CD14-positive monocyte (primary cell): ENCODE measurements at places on chromosomes 2 and 18.

DNA sequence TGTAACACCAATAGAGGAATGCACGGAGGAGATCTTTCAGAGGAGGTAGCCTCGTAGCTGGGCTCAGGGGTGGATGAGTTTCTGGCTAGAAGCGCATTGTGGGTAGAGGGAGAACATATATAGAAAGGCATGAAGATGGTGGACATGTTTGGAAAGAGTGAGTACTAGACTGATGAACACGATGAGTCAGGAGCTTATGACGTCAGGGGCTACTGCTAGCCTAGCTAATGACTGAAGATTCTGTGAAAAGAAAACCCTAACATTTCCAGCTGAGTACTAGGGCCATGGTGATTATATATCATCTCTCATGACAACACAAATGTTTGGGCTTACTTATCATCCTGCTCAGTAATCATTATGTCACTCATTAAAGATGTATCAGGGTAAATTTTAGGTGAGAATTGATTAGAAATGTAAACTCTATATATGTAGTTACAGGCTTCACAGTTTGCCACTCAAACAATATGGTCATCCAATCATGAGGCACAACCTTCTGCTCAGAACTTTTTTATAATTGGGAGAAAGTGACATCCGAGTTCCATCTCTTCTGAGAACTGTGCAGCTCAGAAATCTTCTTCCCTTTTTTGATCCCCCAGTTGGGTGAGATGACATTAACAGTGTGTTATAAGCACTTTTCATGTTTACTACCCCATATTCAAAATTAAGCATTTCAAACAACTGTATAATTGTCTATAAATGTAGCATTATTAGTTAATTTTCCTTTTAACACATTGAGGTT is 22.2 kb upstream of the IL1RN start:
- no peak for DNase-seq

- peak; percentile 50 for DNase-seq
These were observed 43.4 kb upstream of the ANKRD62 start for GRCh38 chr18:12049978-12050811.

DNA sequence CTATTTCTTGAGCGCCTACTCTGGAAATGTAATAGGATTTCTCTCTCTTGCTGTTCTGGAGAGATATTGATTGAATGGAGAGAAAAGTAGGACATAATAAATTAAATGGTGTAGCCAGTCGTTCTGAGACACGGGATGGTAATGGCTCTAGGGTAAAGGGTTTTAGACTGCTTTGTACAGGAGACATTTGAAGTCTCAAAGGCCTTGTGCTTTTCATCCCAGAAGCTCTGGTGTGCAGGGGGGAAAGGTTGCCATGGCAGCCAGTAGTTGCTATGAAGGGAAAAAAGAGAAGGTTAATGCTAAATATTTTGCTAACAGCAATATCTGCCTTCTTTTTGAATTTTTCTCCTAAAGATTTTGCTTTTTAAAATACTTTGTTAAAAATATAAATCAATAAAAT is 359.3 kb downstream of the RIT2 start:
- DNase-seq, result no peak

DNA sequence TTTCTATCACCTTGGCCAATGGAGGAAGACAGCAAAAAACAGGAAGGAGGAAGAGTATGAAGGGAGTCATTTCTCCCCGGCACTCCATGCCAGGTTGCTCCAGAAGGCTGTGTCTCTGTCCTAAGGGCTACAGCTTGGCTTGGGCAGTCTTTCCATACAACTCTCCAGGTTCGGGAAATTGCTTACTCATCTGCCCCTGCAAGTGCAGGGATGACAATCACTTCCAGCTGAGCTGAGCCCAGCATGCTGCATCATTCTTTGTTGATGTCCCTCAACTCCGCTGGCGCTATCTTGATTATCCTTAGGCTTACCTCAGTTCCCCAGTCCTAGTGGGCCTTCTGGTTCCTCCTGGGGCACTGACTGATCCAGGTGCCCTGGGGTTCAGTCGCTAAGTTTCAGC is 86.9 kb upstream of the COPS8 start:
- no peak for DNase-seq

DNA sequence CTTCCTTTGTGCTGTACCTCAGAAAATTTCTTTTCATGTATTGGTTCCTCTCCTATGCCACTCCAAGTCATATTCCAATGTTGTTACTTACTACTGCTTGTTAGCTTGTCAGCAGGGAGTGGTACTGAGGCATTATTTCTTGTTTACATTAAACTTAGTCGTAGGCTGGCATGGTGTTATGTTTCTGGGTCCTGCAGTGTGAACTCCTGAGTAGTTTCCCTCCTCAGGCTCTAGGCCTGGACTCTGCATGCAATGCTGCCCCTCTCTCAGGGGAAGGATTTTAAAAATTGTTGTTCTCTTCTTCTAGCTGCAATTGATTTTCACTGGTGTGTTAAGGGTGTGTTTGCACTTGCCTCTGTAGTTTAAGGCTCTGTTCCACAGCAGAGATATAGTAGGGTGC is 671.6 kb downstream of the PLCL1 start:
- DNase-seq, result no peak

DNA sequence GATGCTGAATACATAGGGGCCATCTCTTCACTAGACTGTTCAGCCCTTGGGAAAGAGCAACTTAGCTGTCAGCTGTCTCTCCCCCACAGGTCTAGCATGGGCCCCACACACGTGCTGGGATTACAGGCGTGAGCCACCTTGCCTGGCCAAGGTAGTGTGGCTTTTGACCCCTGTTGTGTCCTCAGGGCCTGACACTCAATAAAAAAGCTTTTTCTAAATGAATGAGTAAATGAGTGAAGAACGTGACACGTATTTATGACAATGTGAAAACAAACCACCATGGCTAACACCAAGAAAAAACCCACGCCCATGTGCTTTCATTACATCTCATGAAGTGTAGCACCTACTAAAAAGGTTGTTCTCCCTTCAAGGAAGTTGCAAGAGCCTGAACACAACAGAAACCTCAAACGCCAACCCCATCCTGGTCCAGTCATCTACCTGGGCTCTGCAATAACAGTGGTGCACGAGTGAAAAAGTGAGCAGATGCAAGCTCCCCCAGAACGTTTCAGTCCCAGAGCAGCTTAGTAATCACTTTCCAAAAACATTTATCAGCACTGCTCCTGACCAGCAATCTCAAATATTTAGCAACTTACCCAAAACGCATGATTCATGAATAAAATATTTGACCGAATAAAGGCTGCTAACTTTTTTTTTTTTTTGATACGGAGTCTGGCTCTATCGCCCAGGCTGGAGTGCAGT is 3.4 kb downstream of the WDFY1 start:
- no peak for DNase-seq

DNA sequence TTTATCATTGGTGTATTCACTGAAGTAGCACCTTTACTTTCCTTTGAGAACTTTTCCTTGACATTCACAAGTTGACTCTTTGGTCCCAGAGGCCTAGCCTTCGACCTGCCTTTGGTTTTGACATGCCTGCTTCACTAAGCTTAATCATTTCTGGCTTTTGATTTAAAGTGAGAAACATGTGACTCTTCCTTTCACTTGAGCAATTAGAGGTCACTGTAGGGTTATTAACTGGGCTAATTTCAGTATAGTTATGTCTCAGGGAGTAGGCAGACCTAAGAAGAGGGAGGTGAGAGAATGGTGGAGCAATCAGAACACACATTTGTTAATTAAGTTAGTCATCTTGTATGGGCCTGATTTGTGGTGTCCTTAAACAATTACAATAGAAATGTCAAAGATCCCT is 1040.7 kb upstream of the SLC39A10 start:
- DNase-seq, result no peak

GRCh38 chr18:8997634-8998033 is 104.9 kb upstream of the NDUFV2 start:
- DNase-seq, result no peak

DNA sequence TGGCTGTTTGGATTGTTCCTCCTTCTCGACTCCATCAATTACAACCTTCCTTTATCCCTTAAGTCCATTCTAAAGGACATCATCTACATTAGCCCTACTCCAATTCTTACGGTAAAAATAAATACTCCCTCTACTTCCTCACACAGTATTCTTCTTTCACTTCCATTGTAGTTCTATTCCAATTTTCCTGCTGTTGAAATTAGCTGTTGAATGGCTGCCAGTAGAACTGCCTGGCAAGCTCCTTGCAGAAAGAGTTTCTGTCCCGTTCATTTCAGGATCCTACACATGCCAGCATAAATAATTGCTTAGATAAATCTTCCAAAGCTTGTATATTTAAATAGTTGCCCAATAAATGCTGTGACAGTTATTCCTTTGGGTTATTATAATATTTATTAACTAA is 459.3 kb upstream of the TRIB2 start:
- no peak for DNase-seq

- DNase-seq, result no peak
These were observed 9.1 kb upstream of the CKAP2L start for GRCh38 chr2:112773556-112773955.

DNA sequence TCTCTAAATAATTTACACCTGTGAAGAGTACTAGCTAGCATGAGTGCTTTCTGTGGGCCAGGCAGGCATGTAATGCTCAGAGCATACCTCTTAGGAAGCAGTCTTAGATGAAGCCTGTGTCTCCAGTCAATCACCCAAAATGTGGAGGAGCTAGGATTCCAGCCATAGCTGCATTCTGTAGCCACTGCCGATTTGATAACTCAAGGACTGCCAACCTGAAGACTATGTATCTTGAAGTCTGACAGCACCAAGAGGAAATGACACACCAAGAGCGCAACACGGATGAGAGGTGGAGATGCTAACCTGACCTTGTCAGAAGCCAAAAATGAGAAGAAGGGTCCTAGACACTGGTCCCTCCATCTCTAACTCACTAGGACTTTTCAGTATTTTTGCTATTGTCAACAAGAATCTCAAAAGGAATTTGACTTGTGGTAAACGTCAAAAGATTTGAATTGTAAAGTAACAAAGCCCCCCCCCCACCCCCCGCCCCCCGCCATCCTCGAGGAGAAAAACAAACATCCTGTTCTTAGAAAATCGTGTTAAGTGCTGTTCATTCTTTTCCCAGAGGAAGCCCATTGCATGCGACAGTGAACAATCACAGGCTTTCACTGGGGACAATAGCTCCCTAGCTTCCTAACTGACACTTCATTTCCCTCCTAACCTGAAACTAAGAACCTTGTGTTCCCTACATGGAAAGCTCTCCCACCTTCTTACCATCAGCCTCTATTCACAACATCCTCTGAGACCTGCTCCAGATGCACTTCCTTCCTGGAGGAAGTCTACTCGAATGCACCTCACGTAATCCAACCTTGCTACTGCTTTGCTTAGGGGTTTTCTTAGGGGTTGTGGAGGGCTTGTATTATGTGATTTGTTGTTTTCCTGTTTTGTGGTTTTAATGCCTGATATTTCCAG is 14.7 kb downstream of the CDC42EP3 start:
- DNase-seq, result no peak

DNA sequence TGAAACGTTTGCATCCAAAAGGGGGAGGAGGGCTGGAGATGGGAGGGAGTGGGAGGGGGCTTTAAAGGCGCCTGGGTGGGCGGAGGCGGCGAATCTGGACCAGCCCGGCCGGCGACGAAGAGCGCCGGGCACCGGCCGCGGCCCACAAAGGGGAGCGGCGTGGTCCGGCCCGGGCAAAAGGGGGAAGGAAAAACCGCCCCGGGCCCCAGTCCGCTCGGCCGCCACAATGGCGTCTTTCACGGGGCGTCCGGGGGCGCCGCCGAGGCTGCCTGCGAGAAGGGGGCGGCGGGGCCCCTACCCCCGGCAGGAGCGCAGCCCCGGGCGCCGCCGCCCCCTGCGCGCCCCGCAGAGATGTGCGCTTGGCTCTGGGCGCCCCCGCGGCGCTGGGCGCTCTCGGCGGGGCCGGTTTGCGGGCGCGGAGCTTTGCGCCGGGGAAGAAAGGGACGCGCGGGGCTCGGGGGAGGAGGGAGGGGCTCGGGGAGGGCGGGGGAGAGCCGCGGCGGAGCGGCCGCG is 108.1 kb upstream of the KCTD1 start:
- no peak for DNase-seq

DNA sequence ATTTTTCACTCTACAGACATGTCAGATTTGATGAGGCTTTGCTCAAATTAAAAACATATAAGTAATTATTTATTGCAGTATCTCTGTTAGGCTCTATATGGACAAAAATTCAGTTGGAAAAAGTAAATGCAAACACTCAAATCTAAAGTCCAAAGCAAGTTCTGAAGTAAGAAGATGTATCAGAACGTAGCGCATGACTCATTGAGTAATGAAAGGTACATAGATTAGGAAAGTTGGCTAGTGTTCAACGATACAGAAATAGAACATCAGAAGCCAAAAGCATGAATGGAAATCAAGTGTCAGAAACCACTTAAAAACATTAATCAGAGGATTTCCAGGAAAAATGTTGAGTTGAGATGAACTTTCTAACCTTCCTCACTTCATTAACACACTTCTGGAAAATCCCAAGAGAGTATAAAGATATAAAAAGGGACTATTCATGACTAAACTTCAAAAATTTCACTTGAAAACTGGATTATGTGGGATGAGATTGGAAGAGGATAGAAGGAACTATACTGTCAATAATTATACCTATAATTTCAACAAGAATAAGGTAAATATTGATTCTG is 494.1 kb downstream of the LRRTM4 start:
- DNase-seq, result no peak

DNA sequence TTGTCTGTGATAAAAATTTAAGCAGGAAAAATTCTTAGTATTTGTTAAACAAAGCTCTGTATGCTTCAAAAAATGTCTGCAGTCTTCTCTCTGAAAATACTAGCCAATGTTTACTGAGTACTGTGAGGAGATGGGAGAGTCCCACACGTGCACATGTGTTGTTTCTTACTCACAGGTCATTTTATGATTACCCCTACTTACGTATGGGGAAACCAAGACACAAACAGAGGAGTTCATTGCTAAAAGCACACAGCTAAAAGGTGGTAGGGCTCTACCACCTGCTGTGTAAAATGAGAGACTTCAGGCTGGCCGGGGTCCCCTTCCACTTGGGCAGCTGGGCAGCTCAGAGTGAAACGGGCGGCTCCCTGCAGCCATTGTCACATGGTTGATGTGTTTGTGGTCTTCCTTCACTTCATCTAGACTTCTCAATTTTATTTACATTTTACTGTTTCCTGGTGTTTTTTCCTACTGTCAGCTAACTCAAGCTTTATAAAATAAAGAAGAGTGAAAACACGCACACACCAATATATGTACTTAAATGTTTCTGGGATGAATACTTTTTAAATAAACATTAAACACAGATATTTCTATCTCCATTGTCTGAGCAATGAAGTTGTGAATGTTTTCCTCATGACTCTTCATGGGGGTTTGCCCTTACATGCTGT is 71.2 kb downstream of the MBP start:
- DNase-seq, result peak; percentile 43

- DNase-seq, result no peak
These were observed 19.1 kb downstream of the IAH1 start for GRCh38 chr2:9493478-9493877.

GRCh38 chr2:138962686-138963085 is 182.5 kb upstream of the NXPH2 start:
- DNase-seq, result no peak

GRCh38 chr2:172556284-172557033 is 569 bp downstream of the PDK1 start:
- DNase-seq, result peak; percentile 57

GRCh38 chr2:133633881-133634409 is 65.7 kb upstream of the NCKAP5 start:
- no peak for DNase-seq

GRCh38 chr2:62972601-62973000 is 78.0 kb upstream of the OTX1 start:
- no peak for DNase-seq
